Neural progenitor cell (in vitro differentiated cells): ENCODE measurements at places on chromosomes 3 and 15. TPM values are rescaled to one million over a fixed set of nuclear protein-coding genes. Genes with fewer than 3 reads are reported as not detected.

DNA sequence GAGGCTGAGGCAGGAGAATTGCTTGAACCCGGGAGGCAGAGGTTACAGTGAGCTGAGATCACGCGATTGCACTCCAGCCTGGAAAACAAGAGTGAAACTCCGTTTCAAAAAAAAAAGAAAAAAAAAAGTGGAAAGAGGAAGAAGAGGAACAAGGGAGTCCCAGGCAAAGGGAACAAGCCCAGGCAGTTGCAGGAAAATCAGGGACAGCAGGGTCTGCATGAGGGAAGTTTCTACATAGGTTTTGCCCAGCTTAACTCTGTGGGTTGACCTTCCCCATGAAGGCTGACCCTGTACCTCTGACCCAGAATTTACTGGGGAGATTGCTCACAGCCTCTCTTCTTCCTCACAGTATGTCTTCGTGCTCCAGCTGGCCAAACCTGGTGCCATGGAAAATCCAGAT is 12.3 kb downstream of the RBP1 start:
- no peak for DNase-seq

GRCh38 chr3:72754582-72754981 is 93.7 kb downstream of the SHQ1 start:
- DNase-seq: no peak

DNA sequence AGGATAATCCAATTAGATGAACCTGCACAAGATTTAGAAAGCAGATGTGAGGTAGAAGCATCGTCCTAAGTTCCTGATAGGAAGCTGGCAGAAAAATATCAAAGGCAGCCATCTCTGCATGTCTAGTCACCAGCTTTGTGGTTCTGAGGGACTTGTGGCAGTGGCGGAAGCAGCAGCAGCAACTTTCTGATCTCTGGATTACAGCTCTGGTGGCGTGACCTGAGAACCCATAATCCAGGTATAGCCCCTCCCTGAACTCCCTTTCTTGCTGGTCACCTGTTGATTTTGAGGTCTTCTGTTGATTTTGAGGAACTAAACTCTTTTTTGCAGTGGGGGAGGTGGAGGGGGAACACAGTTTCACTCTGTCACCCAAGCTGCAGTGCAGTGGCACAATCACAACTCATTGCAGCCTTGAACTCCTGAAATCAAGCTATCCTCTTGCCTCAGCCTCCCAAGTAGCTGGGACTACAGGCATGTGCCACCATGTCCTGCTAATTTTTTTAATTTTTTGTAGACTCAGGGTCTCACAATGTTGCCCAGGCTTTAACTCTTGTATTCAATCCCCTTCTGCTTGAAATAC is 7.9 kb downstream of the FSIP1 start:
- DNase-seq: no peak

GRCh38 chr3:60064210-60065178 is 1014.7 kb upstream of the CFAP20DC start:
- no peak for DNase-seq

- DNase-seq: no peak
Measured at GRCh38 chr3:161821591-161821990, 325.0 kb downstream of the OTOL1 start.

- DNase-seq: no peak
Measured at GRCh38 chr3:32499585-32499984, 3.1 kb downstream of the CMTM6 start.

The KY gene
- 0.09 TPM in 1 of 2 replicates, not detected in the other for total RNA-seq
